ENCODE measurements at places on chromosomes 1 and 21.

DNA sequence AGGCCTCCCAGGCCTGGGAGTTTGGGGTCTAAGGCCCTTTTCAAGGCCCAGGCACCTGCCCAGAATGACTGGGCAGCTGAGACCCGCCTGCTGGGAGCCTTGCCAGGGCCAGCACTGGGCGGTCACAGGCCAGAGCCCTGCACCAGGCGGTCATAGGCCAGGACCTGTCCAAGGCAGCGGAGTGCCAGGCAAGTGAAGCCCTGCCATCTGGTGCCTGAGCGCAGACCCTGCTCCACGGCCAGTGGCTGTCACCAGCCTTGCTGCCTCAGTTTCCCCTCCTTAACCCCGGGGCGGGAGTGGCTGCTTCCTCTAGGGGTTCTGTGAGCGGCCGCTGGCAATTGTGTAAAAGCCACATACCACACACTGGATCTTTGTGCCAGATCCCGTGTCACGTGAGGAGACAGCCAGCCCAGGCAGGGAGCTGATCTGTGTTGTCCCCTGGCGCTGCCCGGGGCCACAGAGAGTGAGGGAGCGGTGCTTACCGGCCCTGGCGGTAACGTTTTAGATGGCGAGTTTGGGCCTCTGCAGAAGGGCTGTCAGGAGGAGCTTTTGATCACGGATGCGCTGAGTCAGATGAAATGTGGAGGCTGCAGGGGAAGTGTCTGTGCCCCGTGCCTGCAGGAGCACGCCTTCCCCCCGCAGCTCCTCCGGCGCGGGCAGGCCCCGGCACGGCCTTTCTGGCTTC is 4.6 kb downstream of the COL18A1 start:
- DNase-seq, result no peak

GRCh38 chr21:33126569-33126968 is 56.6 kb downstream of the OLIG1 start:
- DNase-seq, result no peak

DNA sequence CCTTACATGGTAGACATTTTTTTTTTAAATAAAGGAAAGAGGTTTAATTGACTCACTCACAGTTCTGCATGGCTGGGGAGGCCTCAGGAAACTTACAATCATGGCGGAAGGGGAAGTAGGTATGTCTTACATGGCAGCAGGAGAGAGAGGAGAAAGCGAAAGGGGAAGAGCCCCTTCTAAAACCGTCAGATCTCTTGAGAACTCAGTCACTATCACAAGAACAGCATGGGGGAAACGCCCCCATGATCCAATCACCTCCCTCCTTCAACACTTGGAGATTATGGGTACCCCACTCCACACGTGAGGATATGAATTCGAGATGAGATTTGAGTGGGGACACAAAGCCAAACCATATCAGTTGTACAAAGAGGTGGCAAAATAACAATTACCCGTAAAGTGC is 301.7 kb downstream of the GRIK1 start:
- DNase-seq, result no peak

GRCh38 chr1:76141929-76142328 is 67.4 kb downstream of the ST6GALNAC3 start:
- DNase-seq, result no peak
